ENCODE measurements at places on chromosomes 4 and X.
A peak's percentile ranks its signal among the peaks of the same experiment; 100 is the strongest.

- DNase-seq = no peak
These were observed 462.3 kb downstream of the DMD start for GRCh38 chrX:32749070-32749469.

- DNase-seq = no peak
These were observed 90.8 kb downstream of the AFF1 start for GRCh38 chr4:87025614-87026041.

DNA sequence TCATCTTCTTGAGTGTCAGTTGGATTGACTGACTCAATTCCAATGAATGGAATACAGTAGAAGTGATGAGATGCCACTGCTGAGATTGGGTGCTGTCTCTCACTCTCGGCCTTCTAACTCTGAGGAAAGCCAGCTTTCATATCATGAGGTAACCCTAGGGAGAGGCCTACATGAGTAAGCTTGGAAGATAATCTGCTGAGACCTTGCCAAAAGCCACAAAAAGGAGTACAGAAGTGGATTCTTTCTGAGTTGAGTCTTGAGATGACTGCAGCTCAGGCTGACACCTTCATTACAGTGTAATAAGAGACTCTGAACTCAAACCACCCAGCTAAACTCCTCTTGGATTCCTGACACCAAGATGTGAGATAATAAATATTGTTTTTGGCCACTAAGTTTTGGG lies 537.4 kb upstream of the MAGEB18 start:
- no peak for DNase-seq

DNA sequence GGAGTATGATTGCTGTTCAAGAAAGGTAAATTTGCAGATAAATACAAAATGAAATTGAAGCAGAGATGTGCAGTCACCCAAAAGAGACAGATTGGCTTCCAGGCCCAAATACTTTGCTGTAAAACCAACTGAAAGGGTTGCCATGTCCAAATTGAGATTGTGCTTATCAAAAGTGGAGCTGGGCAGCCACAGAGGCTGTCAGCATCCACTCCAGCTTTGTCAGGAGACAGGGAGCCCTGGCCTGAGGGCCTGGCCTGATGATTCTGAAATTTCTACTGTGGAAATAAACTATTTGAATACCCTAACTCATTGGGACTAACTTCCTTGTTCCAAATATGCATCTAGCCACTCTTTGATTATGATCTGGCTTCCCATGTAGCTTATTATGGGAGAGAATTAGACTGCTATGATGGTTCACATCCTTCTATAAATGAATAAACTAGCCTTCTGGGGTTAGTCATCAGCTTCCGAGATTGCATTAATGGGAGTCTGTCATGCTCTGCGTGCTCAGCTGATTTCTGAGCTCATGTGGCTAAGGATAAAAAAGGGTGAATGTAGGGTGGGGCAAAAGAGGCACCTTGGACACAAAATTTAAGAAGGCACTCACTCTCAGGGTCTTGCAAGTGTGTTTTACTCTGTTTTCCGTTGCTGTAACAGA lies 48.2 kb downstream of the SLC34A2 start:
- DNase-seq = no peak

- DNase-seq = no peak
These were observed 853.2 kb upstream of the INTU start for GRCh38 chr4:126779436-126780166.

DNA sequence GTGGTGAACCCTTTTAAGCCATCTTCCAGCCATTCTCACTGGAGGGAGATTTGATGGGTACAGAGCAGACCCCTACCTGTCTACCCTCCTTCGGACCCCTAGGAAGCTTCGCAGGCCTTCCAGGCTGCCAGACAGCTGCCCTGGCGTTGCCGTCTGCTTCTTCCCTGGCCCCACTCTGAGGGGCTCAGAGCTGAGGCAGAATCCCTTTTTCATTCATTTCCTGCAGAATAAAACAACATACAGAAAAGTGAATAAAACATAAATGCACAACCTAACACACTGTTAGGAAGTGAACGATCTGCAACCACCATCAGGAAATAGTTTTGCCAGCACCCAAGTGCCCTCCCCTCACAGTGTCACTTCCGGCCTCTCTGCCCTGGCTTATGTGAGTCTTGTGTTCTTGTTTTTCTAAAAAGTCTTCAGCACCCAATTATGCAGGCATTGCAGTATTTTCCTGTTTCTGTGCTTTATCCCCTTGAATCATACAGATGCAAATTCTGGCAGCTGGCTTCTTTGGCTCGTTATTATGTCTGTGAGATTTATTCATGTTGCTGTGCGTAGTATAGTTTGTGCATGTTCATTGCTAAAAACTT lies 5.6 kb upstream of the ADD1 start:
- DNase-seq = peak; percentile 74

DNA sequence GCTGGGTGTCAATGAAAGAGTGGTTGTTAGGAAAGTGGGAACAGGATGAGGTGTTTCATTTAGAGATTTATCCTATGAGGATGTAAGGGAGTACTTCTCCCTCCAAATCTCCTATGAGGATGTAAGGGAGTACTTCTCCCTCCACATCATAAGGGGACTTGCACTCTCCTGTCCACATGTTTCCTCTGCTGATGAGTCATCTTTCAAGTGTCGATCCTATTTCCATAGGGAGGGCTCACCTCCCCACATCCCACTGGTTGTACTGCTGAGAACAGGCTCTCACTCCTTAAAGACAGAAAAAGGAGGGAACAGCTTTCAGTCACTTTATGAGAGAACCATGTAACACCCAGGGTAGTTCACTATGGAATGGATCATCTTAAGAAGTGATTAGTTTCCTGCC lies 65.0 kb downstream of the INPP4B start:
- no peak for DNase-seq

DNA sequence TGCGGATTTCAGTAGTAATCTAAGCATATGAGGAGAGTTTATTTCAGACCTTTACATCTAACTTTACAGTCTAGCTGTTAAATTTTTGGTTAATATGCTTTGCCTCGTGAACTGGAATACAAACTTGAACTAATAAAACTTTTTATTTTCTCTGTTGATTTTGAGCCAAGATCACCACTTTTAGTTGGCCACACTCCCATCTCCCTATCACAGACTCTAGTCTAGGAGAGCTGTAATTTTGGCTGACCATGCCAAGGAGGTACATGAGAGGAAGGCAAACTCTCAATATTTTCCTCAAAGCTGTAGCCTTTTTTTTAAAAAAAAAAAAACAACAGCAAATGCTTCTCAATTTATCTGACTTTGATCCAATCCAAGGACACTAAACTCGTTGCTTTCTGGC lies 597.5 kb upstream of the PCDH7 start:
- no peak for DNase-seq

DNA sequence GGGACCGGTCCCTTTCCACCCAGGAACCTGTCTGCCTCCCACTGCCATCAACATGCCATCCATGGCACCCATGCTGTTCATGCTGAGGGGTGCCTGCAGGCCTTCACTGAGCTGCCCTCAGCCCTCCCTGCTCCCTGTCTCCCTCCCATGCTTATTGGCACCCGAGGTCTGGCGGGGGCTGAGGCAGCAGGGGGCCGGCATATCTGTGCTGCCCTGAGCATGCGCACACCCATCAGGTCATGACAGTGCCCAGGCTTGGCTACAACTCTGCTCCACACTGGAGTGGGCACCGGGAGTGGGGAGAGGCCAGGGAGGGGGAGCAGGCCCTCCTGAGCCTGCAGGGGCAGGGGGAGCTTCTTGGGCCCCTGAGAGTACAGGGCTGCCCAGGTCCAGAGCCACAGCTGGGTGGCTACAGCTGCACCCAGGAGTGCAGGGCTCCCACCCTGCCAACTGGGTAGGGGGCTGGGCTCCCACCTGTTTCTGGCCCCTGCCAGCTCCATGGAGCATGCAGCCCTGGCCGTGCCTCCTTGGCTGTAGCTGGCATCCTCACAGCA lies 395.8 kb upstream of the DMD start:
- no peak for DNase-seq

Data from Karpas-422 (cell line).